ENCODE measurements at places on chromosomes 3 and 15. TPM values are rescaled to one million over a fixed set of nuclear protein-coding genes. Genes with fewer than 3 reads are reported as not detected.

BDH1 gene
- 10.1 TPM for total RNA-seq

GASK1A gene
- total RNA-seq = 1.2 TPM

GPR149 gene
- total RNA-seq = not detected

SCAMP2 gene
- total RNA-seq = 52.6 TPM

MKRN3 gene
- under 0.01 TPM for total RNA-seq

ISG20 gene
- total RNA-seq = 5.1 TPM

TRPM1 gene
- total RNA-seq = not detected

GPR160 gene
- total RNA-seq = 0.15 TPM

MED12L gene
- total RNA-seq = 0.17 TPM

TRIM42 gene
- total RNA-seq = not detected

HTR3E gene
- total RNA-seq = not detected

MAN2A2 gene
- 5.7 TPM for total RNA-seq

IL17RE gene
- 3.9 TPM for total RNA-seq

CEMIP gene
- total RNA-seq = 2.7 TPM

MB21D2 gene
- 10.3 TPM for total RNA-seq

GOLGA8J gene
- total RNA-seq = not detected

TM4SF1 gene
- 155 TPM for total RNA-seq

SLC15A2 gene
- 0.17 TPM for total RNA-seq

APOD gene
- 1.0 TPM for total RNA-seq

COLQ gene
- 0.17 TPM for total RNA-seq

GP5 gene
- not detected for total RNA-seq

PIGX gene
- 26.6 TPM for total RNA-seq

DAZL gene
- total RNA-seq = not detected

GRK7 gene
- total RNA-seq = not detected

GNAT1 gene
- not detected for total RNA-seq
